ENCODE measurements at places on chromosomes 11 and 22.

DNA sequence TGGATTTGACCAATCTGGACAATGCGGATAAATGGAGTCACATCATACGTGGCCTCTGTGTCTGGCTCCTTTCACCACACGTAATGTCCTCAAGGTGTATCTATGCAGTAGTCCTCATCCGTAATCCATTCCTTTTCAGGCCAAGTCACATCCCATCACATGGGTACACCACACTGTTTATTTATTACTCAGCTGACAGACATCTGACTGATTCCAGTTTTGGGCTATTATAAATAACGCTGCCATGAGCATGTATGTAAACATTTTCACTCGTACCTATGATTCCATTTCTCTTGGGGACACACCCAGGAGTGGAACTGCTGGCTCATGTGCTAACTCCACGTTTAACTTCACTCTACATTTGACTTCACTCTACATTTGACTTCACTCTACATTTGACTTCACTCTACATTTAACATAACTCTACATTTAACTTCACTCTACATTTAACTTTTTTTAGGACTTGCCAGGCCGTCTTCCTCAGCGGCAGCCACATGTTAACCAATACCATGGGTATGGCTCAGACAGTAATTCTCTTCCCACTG lies 52.1 kb downstream of the SHANK2 start:
- DNase-seq, result no peak

GRCh38 chr11:112002491-112003216 lies 22.6 kb upstream of the DLAT start:
- no peak for DNase-seq

GRCh38 chr22:42918500-42918899 lies 61.4 kb upstream of the ARFGAP3 start:
- DNase-seq, result no peak

- DNase-seq, result no peak
Measured at GRCh38 chr11:117579161-117579560, 217.9 kb downstream of the DSCAML1 start.

- DNase-seq, result no peak
Measured at GRCh38 chr11:82988936-82989627, 82.6 kb downstream of the RAB30 start.

GRCh38 chr11:3824714-3825472 lies 15.9 kb downstream of the RHOG start:
- DNase-seq, result peak; percentile 4

- no peak for DNase-seq
Measured at GRCh38 chr11:80694385-80694784, 1253.6 kb upstream of the TENM4 start.

- DNase-seq, result no peak
Measured at GRCh38 chr11:76455931-76456330, 11.1 kb downstream of the EMSY start.

DNA sequence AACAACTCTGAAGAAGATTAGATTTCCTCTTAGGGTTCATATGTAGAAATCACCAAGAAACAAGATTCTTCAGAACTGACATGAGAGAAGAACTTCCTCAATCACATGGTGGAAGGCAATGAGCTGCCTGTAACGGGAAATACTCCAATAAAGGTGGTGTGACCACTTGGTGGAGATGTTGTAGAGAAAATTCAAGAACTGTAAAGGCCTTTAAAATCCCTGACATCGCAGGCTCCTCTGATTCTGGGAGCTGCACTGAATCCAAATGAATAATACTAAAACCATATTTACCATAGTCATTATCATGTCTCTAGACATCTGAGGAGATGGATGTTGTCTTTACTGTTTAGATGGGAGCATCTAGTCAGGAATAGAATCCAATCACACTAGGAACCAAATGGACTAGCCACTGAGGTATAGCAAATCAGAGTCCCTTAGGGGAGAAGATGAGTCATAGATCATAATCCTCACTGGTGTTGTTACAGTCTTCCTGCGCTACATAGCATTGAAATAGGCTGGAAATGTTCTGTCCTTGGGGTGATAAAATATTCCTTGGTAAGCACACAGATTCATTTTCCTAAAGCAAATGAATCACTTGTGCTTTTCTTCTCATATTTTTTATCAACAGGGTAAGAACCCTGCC lies 321.6 kb upstream of the TENM4 start:
- no peak for DNase-seq

DNA sequence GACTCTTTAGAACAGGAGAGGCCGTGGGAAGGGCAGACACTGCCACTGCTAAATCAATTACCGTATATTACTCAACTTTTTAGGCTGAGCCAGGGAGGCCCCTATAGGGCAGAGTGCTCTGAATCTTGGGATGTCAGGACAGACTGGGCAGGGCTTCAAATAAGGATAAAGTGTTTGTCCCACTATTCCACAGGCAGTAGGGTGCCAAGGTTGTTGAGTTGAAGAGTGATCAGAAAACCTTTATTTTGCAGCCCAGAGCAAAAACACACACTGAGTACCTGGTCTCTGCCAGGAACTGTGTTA lies 1.6 kb upstream of the B4GAT1 start:
- no peak for DNase-seq

DNA sequence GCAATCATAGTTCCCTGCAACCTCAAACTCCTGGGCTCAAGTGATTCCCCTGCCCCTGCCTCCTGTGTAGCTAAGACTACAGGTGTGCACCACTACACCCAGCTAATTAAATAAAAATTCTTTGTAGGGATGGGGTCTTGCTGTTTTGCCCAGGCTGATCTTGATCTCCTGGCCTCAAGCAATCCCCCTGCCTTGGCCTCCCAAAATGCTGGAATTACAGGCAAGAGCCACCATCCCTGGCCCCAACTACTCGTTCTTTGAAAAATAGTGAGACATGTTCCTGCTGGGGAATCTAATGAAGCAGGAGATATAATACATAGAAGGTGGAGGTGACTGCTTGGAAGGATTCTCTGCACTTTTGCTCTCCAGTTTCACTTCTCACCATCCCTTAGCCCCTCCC lies 40.1 kb upstream of the RFPL3 start:
- no peak for DNase-seq

- no peak for DNase-seq
Measured at GRCh38 chr22:29109822-29110221, 37.0 kb downstream of the KREMEN1 start.

DNA sequence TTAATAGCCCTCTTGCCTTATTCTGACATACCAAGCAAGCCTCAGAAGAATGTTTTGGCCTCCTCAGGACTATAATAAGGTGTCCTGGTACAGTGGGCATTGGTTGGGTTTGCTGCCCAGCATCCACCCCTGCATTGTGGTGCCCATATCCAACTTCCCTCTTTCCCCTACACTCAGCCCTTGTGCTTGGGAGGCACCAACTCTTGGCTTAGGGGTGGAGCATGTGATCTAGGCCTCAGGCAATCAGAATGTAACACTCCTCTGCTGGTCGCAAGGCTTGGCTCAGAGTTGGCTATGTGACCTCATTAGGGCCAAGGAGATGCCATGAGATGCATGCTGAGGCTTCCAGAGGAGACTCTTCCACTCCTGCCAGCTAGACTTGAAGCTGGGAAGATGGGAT lies 123.0 kb downstream of the CSNK2A3 start:
- no peak for DNase-seq

- DNase-seq, result no peak
Measured at GRCh38 chr22:31678748-31679147, 16.7 kb upstream of the PISD start.

GRCh38 chr11:30446520-30446919 lies 123.6 kb downstream of the ARL14EP start:
- DNase-seq, result no peak
